ENCODE measurements at places on chromosomes 16 and 17.

GRCh38 chr17:7294614-7295153 is at the start of gene YBX2:
YBX2 (minus strand) TSS chr17:7294639; CDS start chr17:7294500, 139 bp downstream.
- DNase-seq, result peak; percentile 73

DNA sequence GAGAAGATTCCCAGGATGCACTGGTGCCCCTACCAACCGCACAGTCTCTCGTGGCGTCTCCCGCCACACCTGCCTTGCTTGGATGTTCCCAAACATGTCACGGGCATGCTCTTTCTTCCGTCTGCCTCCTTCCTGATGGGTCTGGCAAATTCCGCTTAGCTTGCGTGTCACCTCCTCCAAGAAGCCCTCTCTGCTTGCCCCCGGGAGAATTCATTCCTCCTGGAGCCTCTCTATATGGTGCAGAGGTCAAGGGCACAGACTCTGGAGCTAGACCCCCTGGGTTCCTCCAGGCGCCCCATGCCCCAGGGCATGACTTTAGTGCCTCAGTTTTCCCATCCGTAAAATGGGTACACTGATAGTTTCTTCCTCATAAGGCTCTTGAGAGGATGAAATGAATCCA is 21.1 kb downstream of the LITAF start:
- no peak for DNase-seq

DNA sequence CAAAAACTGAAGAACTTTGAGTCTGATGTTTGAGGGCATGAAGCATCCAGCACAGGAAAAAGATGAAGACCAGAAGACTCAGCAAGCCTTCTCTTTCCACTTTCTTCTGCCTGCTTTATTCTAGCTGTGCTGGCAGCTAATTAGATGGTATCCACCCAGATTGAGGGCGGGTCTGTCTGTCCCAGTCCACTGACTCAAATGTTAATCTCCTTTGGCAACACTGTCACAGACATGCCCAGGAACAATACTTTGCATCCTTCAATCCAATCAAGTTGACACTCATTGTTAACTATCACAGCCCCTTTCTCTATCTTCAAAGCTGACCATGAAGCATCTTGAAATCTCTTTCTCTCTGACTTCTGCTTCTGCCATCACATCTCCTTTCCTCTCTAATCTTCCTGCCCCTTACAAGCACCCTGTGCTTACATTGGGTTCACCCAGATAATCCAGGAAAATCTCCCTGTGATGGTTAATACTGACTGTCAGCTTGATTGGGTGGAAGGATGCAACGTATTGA is 115.9 kb upstream of the CDH13 start:
- no peak for DNase-seq

DNA sequence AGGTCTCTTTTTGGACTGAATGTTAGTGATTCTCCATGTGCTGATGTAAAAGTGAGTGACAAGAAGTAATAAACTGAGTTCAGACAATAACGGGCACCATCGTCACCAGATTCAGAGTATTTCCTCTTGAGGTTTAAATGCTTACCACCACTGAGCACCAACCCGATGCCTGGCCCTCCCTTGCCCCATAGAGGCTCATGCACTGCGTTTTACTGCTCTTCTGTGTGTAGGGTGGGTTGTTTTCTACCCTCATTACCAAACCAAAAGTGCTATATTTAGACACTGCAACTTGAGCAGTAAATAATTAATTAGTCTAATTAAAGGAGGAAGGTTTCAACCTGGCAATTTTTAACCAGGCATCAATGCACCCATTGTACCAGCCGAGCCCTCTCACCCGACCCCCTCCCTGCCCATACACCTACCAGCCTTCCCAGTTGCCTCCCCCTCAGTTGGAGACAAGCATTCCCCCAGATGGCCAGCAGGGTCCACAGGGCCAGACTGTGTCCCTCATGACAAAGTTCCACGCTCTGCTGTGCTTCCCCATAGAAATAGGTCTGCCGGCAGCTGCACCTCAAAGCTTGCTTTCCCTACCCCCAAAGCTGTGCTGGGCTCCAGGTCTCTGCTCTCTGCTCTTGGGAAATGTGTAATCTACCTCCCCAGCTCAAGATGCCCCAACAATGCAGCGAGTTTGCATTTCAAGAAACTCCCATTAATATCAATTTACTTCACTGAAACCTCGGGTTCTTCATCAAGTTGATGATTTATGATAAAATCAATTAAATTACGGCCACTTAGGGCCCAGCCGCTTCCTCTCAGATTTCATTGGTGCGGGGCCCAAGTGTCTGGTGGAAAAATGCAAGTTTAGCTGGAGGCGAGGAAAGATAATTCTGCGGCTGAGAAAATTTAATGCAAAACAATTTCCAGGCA is 16.0 kb downstream of the HOXB4 start:
- DNase-seq, result no peak

GRCh38 chr16:15041271-15042004 is 14.4 kb downstream of the NTAN1 start:
- DNase-seq, result no peak

DNA sequence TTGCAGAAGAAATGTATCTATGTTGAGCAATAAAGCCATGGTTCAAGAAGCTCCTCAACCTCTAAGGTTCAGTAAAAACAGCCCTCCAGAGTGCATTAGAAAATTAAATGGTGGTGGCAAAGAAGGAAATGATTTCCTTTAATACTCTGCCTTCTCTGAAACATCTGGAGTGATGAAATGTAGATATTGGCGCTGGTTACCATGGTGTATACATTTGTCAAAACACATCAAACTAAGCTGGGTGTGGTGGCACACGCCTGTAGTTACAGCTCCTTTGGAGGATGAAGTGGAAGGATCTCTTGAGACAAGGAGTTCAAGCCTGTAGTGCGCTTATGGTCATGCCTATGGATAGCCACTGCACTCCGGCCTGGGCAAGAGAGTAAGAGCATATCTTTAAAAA is 6.0 kb downstream of the CAPNS2 start:
- DNase-seq, result no peak

GRCh38 chr17:30950669-30951399 is 20.0 kb upstream of the RNF135 start:
- no peak for DNase-seq

- no peak for DNase-seq
Measured at GRCh38 chr16:65249768-65250167, 127.9 kb upstream of the CDH11 start.

DNA sequence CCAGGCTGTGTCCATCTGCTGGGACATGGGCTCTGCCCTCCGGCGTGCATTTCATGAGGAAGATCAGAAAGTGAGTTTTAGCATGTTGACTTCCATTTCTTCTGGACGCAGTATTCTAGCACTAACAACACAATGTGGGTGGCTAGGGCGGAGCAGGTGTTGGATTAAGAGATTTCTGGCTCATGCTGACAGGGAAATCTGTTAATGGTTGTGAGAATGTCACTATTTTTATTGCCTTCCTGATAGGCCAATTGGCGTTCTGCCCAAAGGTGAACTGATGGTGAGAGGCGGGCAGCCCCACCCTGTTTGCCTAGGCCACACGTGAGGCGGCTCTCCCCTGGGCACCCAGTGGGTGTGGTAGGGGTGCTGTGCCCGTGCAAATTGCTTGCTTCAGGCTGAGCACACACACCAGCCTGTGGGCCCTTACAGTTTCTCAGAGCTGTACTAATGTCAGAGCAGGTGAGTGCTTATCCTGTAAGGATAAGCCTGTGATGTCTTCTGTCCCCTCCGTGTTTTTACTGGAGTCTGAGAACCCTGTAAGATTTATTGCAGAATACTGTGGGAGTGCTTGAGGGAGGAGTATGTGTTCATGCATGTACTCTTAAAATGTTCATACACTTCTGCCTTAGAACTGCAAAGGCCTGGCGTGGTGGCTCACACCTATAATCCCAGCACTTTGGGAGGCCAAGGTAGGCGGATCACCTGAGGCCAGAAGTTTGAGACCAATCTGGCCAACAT is 30.9 kb downstream of the PGS1 start:
- DNase-seq, result no peak

DNA sequence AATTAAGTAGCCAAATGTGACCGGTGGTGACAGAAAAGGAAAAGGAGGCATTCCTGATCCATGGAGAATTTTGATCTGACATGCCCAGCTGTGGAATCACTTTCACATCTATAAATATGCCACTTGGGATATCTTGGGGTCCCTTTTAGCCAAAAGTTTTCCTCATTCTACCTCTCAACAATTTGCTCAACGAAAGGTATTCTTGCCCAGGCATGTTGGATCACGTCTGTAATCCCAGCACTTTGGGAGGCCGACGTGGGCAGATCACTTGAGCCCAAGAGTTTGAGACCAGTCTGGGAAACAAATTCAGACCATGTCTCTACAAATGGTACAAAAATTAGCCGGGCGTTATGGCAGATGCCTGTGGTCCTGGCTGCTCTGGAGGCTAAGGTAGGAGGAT is 24.3 kb downstream of the LITAF start:
- no peak for DNase-seq

- no peak for DNase-seq
Measured at GRCh38 chr16:89370081-89370511, 120.3 kb downstream of the ANKRD11 start.

- no peak for DNase-seq
Measured at GRCh38 chr17:80827646-80828643, 163.7 kb upstream of the CHMP6 start.

DNA sequence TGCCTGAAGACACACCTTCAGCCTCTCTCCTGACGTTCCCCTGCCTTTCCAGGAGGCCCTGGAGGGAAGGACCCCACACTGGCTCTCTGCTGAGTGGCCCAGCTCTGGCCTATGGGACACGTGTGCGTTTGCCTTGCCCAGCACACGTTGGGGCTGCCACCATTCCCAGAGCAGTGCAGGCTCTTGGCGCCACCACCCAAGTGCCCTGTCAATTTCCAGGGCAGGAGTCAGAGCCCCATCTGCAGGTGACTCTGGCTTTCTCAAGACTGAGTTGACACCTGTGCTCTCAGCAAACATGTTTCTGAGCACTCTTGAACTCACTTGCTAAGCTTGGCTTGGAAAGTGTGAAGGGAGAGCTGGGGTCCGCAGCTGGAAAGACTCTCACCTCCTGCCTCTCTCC is 4.7 kb upstream of the IRF8 start:
- DNase-seq, result no peak

- DNase-seq, result peak; percentile 77
Measured at GRCh38 chr16:29811170-29811895, 660 bp upstream of the PRRT2 start.

DNA sequence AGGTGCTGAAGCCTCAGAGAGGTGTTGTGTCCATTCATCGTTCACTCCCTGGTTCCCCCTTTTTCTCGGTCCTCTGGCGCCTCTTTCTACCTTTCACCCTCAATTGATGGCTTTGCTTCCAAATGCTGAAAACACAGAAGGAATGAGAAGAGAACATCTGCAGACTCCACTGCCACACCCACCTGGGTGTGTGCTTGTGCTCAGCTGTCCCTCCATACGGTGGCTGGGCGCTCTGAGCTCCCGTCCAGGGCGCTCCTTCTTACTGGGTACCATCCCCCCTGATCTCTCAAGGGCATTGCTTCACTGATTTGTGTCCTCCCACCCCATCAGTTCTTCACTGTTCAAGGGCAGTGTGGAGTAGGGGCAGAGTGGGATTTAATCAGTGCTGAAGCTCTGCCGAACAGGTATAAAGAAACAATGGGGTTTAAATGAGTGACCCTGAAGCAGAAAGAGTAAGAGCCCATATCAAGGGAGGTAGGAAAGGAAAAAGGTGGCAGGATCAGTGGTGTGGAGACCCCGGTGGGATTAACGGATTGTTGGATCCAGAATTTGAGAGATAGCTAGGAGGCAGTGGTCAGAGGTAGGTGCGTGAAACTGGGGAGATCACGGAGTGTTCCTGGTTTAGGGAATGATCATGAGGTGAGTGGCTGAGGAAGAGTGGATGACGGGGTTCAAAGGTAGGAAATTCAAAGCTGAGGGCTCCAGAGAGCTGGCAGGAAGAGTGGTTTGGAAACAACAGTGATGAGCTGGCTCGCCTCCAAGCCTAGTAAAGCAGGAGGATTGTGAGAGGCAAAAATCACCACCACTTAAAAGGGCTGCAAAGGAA is 40.8 kb downstream of the MRTFB start:
- DNase-seq, result no peak

DNA sequence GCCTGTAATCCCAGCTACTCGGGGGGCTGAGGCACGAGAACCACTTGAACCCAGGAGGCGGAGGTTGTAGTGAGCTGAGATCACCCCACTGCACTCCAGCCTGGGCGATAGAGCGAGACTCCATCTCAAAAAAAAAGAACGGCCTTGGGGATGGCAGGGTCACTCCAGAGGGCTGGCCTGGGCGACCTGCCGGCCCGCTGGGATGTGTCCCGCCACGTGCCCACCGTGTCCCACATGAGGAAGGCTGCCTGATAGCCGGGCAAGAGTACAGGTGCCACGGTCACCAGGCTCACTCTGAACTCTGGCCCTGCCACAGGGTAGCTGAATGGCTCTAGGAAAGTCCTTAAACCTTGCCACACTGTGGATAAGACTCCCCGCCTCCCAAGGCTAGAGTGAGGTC is 67.5 kb downstream of the COG7 start:
- DNase-seq, result no peak

DNA sequence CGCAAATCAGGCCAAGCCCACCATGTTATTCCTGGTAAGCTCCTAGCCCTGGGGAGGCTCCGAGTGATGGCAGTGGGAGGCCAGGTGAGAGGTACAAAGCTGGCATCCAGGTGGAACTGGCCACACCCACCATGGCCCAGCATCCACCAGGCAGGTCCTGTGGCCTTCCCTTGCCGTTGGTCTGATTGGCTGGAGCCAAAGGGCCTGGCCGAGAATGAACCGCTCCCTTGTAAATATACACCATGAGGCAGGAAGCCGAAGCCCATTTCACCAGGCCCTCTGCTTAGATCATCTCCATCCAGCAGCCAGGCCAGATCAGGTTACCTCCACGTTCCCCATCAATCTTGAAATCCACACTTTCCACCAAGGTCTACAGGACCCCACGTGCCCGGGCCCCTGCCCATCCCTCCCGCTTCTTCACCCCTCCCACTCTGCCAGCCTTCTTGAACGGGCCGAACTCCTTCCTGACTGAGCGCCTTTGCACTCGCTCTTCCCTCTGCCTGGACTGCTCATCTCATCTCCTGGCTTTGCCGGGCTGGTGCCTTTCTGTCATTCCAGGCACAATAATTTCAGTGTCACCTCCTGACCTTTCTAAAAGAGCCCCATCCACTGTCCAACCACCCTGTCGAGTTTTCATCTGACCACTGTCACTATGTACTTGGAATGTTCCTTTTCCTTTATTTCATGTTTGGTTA is 5.8 kb downstream of the SOCS1 start:
- DNase-seq, result no peak

DNA sequence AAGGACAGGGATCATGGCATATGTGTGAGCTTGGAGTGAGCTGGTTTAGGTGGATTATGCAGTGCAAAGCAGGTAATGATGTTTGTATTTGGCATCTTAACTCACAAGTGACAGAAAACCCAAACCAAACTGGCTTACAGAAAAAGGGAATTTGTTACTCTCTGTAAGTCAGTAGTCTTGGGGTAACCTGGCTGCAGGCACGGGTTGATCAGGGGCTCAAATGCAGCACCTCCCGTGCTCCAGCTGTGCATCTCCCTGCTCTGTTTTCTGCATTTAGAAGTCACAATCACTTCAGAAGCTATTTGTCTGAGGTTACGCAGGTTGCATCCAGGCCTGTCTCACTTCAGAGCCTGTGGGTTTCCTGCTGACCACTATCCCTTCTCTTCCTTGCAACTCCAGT is 354.3 kb downstream of the CPPED1 start:
- no peak for DNase-seq

GRCh38 chr16:84382396-84382795 is 14.1 kb downstream of the ATP2C2 start:
- no peak for DNase-seq

- no peak for DNase-seq
Measured at GRCh38 chr16:57479976-57480753, 6.1 kb downstream of the DOK4 start.
